ENCODE measurements at places on chromosomes 12 and 14.

DNA sequence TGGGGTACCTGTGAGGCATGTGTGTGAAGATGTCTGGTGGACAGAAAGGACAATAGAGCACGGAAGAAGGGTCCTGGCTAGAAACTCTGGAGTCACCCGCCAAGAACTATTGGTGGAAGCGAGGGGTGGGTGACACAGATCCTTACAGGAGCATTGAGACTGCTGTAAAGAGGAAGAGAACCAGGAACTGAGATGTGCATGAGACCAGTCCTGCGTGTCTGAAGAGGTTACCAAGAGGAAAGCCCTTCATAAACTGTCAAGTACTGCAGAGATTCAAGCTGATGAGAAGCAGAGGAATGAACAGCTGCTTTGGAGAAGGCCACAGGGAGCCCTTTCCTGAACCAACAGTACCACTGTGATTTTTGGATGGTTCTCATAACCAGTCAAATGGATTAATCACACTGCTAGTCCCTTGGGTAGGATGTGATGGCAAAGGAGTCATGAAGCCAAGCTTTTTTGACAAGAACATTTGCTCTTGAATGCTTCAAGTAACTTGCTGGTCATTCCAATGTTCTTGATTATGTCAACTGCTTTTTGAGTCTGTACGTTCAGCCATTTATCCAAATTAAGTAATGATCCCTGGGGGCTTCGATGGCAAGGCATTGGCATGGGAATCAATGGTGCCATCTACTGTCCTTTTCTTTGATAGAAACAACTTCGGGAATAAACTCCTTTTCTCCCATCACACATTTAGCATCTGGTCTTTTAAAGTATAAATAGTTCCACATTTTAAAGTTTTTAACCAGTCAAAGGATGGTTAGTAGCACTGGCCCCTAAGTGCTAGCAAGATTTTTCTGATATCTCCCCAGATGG is 42.9 kb downstream of the GPR135 start:
- no peak for DNase-seq

DNA sequence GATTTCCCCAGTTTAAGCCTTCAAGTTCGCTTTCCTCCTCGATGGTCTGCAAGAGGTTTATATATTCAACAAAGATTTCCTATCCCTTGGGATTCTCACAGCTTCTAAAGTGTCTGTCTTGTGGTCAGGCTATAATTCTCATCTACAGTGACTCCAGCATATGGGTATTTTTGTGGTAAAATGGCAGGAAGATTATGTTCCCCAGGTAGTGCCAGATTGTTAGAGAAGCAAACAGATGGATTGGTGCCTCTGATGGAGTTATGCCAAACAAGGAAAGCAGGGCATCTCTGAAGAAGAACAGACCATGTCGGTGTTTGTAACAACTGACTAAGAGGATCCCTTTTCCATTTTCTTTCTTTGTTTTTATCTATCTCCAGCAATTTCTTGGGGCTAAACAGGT is 5.5 kb upstream of the CCDC175 start:
- no peak for DNase-seq

- DNase-seq, result no peak
These were observed 152.7 kb upstream of the EEA1 start for GRCh38 chr12:93081810-93082165.

DNA sequence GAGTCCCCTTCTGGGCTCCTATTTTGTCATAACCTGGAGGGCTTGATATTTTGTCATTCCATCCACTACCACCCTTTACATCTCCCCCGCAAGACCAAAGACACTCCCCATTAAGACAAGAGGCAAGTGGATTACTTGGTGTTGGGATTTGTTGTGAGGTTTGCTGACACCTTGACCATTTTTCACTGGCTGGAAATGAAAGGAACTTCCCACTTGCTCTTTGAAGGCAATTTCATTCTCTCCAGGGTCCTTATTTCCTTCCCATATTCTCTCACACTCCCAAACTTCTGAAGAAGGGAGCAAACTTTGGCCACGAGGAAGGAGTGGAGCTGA is 14.9 kb downstream of the AGAP2 start:
- DNase-seq, result no peak

DNA sequence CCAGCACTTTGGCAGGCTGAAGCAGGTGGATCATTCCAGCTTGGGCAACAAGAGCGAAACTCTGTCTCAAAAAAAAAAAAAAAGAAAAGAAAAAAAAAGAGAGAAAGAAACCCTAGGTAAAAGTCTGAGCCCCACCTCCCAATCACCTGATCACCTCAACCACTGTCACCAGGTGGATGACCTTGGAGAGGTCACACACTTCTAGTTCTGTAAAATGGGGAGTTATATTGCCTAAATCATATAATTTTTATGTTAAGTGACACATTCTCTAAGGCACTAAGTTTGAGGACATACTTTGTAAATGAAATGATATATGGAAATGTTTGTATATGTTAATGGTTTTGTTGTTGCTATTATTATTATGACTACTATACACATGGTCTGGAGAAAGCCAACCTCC is 1.5 kb upstream of the ERBB3 start:
- no peak for DNase-seq

GRCh38 chr14:80202888-80203562 is 8.3 kb downstream of the DIO2 start:
- DNase-seq, result no peak

DNA sequence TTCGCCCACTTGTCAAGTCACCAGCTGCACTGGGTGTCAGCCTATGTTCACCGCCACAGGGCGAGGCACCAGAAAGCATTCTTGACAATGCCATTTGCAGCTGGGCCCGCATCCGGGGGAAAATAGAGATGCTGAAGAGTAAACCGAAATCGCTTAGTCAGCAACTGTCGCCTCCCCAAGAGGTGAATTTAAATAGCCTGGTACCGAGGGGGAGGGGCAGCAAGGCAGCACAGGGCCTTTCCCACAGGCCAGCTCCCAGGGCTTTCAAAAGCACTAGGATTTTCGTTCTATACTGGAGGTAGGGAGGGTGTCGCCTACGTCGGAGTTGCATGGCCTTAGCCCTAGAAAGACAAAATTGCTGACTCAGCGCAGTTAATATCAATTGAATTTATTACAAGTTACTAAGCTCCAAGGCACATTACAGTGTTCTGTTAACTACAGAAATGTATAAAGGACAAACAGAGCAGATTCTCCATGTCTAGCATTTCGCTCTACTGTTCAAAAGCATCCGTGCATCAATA is 4.3 kb downstream of the IRF2BPL start:
- no peak for DNase-seq

DNA sequence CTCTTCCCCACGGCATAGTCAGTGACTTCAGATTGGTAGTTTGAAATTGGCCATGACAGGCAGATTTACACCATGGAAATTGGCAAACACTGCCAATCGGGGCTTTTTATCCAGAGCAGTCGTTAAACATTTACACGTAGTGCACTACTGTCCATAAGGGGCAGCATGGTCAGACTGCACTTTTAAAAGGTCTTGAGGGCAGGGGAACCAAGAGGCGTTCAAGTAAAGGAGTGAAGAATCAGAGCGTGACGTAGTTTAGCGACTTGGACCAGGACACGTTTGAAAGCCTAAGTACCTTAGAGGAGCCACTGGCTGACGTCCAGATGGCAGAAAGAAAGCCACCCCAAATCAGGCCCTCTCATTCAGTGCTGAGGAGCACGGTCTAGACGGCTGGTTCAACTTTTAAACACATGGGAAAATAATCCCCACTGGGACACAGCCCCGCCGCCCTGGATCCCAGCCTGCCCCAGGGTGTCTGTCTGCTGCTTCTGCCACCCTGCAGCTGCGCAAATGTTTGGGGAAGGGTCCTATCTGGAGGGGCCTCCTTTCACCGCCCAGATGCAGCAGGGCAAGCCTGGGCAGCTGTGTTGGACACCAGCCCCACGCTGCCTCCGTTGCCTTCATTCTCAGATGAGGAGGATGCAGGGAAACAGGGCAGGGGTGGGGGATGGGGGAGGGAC is 52.5 kb upstream of the PPP2R5C start:
- no peak for DNase-seq

DNA sequence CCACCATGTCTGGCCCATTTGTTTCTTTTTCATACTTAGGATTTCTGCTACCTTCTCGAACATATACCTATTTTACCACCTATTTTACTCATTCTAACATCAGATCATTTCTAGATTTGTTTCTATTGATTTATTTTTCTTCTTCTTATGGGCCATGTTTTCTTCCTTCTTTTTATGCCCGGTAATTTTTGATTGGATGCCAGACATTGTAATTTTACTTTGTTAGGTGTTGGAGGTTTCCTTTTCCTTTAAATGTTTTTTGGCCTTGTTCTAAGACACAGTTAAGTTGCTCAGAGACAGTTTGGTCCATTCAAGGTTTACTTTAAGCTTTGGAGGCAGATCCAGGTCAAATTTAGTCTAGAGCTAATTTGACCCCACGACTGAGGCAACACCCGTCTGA is 14.7 kb upstream of the BEGAIN start:
- no peak for DNase-seq

DNA sequence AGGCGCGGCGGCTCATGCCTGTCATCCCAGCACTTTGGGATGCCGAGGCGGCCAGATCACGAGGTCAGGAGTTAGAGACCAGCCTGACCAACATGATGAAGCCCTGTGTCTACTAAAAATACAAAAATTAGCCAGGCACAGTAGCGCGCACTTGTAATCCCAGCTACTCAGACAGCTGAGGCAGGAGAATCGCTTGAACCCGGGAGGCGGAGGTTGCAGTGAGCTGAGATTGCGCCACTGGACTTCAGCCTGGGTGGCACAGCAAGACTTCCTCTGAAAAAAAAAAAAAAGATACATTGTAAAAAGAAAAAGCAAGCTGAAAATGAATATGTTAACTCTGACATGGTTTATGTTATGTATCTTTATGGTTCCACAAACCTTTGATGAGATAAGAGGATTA is 33.6 kb downstream of the RPGRIP1 start:
- DNase-seq, result no peak

DNA sequence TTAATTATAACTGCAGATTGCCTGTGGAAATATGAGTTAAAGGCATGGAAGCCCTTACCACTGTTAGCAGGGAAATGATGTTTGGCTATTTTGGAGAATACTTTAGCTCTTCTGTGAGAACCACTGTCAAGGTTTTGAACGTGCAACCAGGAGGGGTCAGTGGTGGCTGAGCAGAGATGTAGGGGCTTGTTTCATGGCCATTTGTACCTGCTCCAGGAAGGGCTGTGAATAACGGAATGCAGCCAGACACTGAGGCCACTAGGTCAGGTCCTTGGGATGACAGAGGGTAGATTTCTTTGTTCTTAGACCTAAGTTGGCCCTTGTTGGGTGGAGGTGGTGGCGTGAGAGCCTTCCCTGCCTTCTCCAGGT is 8.3 kb downstream of the TRAF3 start:
- no peak for DNase-seq

- no peak for DNase-seq
These were observed 654.5 kb downstream of the NOVA1 start for GRCh38 chr14:25943329-25943728.

DNA sequence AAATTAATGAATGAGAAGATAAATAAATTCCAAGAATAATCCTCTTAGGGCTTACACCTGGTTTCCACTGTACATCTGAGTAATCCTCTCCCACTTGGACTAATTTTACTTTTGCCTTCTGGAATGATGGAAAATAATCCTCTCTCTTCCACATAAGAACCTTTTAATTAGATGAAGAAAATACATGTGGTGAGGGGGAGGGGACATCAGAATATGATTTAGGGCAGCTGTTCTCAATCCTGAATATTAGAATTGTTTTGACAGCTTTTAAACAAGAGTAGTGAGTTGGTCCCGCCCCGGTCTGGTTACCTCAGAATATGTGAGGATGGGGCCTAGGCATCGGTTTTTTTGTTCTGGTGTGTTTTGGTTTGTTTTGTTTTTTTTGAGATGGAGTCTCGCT is 51.5 kb downstream of the HECTD4 start:
- no peak for DNase-seq

GRCh38 chr12:71641390-71641789 is 22.3 kb downstream of the ZFC3H1 start:
- no peak for DNase-seq

GRCh38 chr14:51619561-51619960 is 32.1 kb upstream of the FRMD6 start:
- no peak for DNase-seq

GRCh38 chr14:21136024-21136423 is 19.8 kb downstream of the OR5AU1 start:
- no peak for DNase-seq

DNA sequence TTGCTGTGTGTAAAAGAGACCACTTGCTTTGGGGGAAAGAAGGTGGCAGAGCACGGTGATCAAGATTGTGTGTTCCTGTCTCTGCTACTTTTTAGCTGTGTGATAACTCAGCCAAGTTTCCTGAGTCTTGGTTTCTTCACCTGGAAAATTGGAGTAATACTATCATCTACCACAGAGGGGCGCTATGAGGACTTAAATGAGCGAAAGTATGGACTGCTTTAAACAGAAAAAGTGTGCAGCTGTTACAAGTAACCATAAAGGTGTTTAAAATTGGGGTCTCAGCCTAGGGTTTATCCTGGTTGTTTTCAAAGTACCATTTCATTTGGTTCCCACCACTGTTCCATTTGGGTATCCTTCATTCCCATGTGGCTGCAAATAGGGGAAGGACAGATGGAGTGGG is 65.9 kb upstream of the WSCD2 start:
- no peak for DNase-seq
